ENCODE measurements at places on chromosomes 16 and 17. TPM values are rescaled to one million over a fixed set of nuclear protein-coding genes. Genes with fewer than 3 reads are reported as not detected.

The CDIPT gene
- total RNA-seq: 94.9 TPM

- peaks cover 7% of the 10 kb centered on the region for H3K4me1 ChIP-seq
- peak overlapping the region; percentile 15 for H3K4me3 ChIP-seq
- no peak overlapping the region for H3K27ac ChIP-seq
- DNase-seq: no peak
Measured at GRCh38 chr16:58487566-58488351, 12.2 kb upstream of the NDRG4 start.

DNA sequence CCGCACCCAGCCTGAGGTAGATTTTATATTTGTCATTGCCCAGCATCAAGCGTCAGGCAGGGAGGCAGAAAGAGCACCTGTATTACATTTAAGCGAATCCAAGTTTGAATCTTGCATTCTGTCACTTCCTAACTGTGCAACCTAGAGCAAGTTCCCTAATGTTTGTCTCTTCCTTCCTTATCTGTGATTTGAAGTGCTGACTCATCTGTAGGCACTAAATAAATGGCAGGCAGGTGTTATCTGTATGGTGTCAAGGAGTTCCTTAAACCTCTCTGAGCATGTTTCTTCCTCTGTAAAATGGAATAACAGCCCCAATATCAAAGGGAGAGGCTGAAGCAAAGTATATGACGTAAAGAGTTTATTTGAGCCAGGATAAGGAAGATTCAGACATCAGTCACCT, 24.3 kb downstream of the GP2 start:
- H3K36me3 ChIP-seq: no peaks in the 10 kb centered on the region
- DNase-seq: no peak
- peaks cover 3% of the 10 kb centered on the region for H3K27me3 ChIP-seq
- no peak overlapping the region for H3K27ac ChIP-seq

GRCh38 chr17:45220079-45220478, 1.6 kb upstream of the FMNL1 start:
- H3K4me3 ChIP-seq: no peak overlapping the region
- peaks cover 53% of the 10 kb centered on the region for H3K4me1 ChIP-seq
- H3K27ac ChIP-seq: no peak overlapping the region
- peaks cover 11% of the 10 kb centered on the region for H3K27me3 ChIP-seq

DNA sequence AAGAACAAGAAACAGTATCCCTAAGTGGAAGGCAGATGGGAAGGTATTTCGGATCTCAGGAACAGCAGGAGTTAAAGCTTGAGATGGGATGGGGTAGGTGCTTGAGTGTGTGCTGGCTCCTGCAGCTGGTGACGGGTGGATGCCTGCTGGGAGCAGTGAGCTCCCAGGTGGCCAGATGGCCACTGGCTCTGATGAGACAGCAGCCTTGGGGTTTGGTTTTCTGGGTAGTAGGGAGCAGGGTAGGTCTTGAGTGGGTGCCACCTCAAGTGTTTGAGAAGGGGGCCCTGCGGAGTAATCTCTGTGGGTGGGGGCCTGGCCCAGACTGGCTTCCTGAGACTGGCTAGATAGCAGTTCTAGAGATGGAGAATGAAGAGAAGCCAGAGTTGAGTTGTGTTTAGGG, 10.3 kb downstream of the EPN2 start:
- H3K27ac ChIP-seq: peak overlapping the region; percentile 90
- peaks cover 82% of the 10 kb centered on the region for H3K4me1 ChIP-seq
- no peaks in the 10 kb centered on the region for H3K27me3 ChIP-seq
- H3K4me3 ChIP-seq: no peak overlapping the region
- DNase-seq: no peak
